ENCODE measurements at places on chromosomes 13 and 19.
A peak's percentile ranks its signal among the peaks of the same experiment; 100 is the strongest.

DNA sequence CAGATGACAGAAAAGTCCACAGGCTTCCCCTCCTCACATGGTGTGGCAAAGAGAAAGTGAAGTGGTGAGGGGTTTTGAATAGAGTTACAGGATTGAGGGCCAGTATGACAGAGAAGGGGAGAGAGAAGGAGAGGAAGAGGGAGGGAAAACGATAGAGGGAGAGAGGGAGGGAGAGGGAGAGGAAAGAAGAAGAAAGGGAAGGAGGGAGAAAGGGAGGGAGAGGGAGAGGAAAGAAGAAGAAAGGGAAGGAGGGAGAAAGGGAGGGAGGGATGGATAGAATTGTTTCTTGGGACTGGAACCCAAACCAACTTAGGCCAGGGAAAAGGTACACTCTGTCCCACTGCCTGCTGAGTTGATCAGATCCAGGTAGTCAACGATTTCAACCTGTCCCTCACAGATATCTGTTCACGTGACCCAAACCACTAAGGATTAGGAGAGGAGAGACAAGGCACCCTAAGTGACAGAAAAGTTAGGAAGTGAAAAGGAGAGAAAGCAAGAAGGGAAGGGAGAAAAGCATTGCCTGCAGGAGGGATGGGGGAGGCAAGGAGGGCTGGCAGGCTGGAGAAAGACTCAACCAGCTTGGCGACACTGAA lies 8.1 kb upstream of the IGFL3 start:
- no peak for DNase-seq

- DNase-seq, result no peak
These were observed 263.7 kb upstream of the PCDH9 start for GRCh38 chr13:67493835-67494234.

GRCh38 chr13:95471960-95472359 lies 80.6 kb upstream of the CLDN10 start:
- no peak for DNase-seq

DNA sequence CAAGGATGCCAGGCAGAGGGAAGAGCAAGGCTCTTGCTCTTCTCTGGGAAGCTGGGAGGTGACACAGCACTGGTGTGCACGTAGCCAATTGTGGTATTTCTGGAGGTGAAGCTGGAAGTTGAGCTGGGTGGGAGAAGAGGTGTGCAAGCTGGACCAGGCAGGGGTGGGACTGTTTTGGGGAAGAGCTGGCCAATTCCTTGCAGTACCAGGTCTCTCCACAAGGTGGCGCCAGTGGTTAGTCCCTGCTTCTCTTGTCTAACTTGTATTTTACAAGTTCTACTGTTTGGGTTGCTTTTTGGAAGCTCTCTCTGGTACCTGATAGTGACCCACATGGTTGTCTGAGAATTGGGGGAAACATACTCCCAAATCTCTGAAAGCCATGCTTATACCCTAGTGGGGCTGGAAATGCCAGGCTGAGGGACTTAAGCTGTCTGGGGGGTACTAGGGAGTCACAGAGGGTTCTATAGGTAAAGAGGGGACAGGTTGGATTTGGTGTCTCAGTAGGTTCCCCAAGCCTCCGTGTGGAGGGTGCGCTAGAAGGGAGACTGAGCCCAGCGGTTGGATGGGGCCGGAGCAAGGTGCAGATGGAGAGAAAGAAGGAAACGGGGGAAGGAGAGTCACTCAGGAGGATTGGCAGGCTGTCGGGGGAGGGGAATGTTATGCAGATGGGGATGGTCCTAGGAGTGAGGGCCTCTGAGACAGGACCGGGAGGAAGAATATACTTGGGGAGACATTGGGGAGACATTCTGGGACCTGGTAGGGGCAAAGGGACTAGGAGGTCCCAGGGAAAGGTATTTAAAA lies 3.0 kb downstream of the HPN start:
- DNase-seq, result peak; percentile 79

- DNase-seq, result no peak
These were observed 40.4 kb downstream of the SACS start for GRCh38 chr13:23392925-23393645.

DNA sequence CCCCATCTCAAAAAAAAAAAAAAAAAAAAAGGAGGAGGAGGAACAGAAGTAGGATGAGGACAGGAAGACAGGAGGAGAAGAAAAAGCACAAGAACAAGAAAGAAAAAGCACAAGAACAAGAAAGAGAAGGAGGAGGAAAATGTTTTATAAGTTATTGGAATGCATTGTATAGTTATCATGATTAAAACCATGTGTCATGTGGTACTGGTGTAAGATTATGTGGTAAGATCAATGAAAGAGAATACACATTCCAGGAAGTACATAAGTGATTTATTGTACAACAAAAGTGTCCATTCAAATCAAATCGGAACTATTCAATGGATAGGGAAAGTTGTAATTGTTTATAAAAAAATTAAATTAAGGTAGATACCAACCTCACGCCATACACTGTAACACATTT lies 167.7 kb downstream of the MZT1 start:
- DNase-seq, result no peak

DNA sequence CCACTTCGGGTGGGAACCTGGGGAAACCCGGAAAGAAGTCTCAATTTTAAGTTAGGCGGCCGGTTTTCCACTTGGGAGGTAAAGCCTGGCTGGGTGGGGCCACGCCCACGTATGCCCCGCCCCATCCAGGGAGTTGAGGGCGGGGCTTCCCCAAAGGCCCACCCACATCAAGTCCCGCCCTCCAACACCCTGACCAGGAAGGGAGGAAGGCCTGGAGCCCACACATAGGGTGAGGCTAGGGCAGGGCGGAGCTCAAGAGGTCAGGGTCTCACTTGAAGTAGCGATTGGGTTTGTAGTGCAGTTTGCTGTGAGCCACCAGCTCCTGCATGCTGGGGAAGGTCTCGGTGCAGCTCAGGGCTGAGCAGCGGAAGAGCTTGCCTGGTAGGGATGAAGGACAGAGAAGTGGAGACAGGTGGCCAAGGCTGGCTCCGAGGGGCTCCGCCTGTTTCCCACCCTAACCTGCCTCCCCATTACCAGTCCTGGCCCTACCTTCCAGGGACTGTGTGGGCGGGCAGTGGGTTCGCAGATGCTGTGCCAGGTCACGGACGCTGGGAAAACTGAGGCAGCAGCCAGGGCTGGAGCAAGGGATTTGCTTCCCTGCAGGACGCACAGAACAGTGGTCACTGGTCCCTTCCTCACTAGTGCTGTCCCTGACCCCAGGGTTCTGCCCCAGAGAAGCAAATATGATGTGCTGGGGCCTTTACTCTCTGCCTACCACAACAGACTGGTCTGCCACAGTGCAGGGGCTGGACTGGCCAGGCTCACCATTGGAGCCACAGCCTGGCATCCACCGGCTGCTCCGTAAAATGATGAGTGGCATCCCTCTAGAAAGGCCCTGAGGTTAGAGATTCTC lies 1.6 kb downstream of the ZNF414 start:
- DNase-seq, result no peak

- DNase-seq, result no peak
These were observed 95.1 kb downstream of the ABCC4 start for GRCh38 chr13:95206116-95206515.

GRCh38 chr13:110820322-110820721 lies 94.5 kb downstream of the ANKRD10 start:
- no peak for DNase-seq

All from D341Med (cell line).